ENCODE measurements at places on chromosomes 11 and 22. TPM values are rescaled to one million over a fixed set of nuclear protein-coding genes. Genes with fewer than 3 reads are reported as not detected.
A peak's percentile ranks its signal among the peaks of the same experiment; 100 is the strongest.

DNA sequence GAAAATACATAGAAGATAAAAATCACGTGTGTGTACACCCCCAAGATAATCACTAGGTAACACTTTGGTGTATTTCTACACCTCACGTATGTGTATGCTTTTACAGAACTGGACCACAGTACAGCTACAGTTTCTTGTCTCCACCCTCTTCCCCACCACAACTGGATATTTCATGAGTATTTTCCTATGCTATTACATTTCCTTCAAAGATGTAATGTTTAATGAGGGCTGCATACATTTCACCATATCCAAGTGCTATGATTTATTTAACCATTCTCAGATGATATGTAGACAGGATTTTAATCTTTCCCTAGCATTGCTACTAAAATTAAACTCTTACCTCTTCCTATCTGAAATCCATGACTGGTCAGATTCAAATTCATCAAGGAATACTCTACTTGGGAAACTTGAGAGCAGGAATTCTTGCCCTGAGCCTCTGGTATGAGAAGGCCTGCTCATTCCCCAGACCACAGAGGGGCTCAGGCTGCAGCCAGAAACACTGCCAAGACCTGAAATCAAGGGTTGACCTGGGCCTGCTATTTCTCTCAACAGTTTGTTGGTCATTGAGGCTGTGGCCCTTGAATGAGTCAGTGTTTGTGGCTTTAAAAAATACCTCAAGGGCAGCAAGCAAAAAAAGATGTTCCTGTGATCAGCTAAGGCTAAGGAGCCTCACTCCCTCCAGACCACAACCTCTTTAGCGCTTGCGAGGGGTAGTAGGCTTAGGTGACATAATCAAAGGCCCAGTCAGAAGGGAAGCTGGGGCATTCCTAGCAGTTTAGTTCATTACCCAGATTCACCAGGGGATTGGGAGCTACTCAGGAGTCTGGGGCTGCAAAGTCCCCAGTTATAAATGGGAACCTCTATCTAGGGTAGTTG, 55.5 kb downstream of the ABTB2 start:
- no peaks in the 10 kb centered on the region for H3K4me1 ChIP-seq
- DNase-seq = no peak
- H3K4me3 ChIP-seq = no peak overlapping the region
- no peaks in the 10 kb centered on the region for H3K27me3 ChIP-seq
- no peaks in the 10 kb centered on the region for H3K36me3 ChIP-seq

DNA sequence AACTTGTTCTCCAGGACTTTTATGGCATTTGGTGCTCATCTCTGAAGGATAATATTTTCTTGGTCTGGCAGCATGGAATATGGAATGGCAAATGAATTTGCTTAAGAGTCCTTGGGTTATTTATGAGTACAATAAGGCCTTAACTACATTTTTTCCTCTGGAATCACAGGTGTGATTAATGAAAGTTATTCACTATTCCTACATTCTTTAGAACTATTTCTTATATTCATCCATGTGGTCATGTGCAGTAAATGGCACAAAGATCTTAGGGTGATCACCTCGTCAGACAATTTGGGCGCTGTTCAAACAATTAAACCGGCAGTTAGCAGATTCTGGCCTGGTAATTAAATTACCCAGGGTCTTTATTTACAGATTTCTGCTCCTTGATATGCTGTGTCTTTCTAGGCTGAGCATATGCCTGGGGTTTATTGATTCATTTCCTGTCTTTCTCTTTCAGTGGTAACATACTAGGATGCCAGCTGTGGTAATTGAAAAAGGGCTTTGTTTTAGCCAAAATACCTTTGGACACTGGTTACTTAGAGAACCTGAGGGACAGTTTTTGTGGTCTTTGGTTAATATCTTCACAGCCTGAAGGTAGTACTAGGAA, 31.6 kb downstream of the SIK2 start:
- H3K27ac ChIP-seq = no peak overlapping the region
- no peak for DNase-seq
- H3K36me3 ChIP-seq = peaks cover 6% of the 10 kb centered on the region
- peaks cover 26% of the 10 kb centered on the region for H3K4me1 ChIP-seq
- H3K27me3 ChIP-seq = no peaks in the 10 kb centered on the region

DNA sequence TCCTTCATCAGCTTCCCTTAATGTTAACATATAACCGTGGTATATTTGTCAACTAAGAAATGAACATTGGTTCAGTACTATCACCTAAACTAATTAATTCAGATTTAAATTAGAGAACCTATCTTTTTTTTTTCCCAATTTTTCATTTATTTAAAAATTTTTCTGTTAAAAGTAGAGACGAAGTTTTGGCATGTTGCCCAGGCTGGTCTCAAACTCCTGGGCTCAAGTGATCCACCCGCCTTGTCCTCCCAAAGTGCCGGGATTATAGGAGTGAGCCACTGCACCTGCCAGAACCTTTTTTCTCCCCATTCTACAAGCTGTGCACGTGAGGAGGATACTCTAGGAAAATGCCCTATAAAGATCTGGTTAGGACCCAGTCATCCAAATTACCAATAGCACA, 3.6 kb downstream of the EI24 start:
- no peak overlapping the region for H3K27ac ChIP-seq
- peaks cover 26% of the 10 kb centered on the region for H3K4me1 ChIP-seq
- H3K36me3 ChIP-seq = peaks cover 36% of the 10 kb centered on the region
- DNase-seq = no peak

- H3K27ac ChIP-seq = no peak overlapping the region
- DNase-seq = no peak
- no peaks in the 10 kb centered on the region for H3K27me3 ChIP-seq
These were observed 9.4 kb upstream of the RNH1 start for GRCh38 chr11:516400-516799.

GRCh38 chr22:41642331-41643110, 21.4 kb downstream of the XRCC6 start:
- no peak overlapping the region for H3K27ac ChIP-seq
- no peaks in the 10 kb centered on the region for H3K27me3 ChIP-seq
- no peak overlapping the region for H3K4me3 ChIP-seq
- no peak for DNase-seq
- H3K4me1 ChIP-seq = peaks cover 3% of the 10 kb centered on the region

- no peak for DNase-seq
- H3K4me3 ChIP-seq = no peak overlapping the region
- H3K36me3 ChIP-seq = no peaks in the 10 kb centered on the region
- no peaks in the 10 kb centered on the region for H3K4me1 ChIP-seq
- no peak overlapping the region for H3K27ac ChIP-seq
These were observed 48.6 kb downstream of the NXPE1 start for GRCh38 chr11:114511079-114511478.

GRCh38 chr11:35277827-35278226, 138.9 kb downstream of the CD44 start:
- H3K27me3 ChIP-seq = peaks cover 2% of the 10 kb centered on the region
- no peak overlapping the region for H3K27ac ChIP-seq
- peaks cover 31% of the 10 kb centered on the region for H3K4me1 ChIP-seq
- DNase-seq = no peak
- no peaks in the 10 kb centered on the region for H3K36me3 ChIP-seq
- no peak overlapping the region for H3K4me3 ChIP-seq

DNA sequence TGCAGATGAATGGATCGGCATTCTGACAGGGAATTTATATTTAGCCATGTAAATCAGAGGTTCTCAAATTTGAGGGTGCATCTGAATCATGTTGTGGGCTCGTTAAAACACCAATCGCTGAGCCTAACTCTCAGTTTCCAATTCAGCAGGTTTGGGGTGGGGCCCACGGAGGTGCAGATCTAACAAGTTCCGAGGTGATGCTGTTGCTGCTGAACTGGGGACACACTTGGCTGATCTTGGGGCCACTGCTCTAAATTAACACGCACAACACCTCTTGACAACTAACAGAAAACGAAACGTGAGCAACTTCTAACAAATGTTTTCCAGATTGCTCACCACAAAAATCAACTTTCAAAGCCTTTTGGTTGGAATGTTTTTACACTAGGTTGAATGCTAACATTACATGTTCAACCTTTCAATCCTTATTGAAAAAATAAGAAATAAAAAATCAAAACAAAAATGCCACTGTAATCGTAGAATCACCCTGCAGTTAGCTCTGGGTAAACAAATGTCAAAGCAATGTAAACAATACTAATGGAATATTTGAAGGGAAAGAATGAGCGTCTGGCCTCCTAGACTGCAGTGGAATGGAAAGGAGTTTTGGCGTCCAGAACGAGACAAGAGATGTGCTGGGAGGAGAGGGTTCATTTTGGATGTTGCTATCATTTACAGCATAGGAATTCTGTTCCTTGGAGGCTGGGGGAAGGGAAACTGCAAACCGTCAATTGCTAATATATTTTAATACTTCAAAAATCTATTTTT, 68.3 kb upstream of the SLC6A5 start:
- no peak overlapping the region for H3K27ac ChIP-seq
- H3K4me1 ChIP-seq = no peaks in the 10 kb centered on the region
- no peaks in the 10 kb centered on the region for H3K36me3 ChIP-seq
- H3K4me3 ChIP-seq = no peak overlapping the region

- H3K36me3 ChIP-seq = no peaks in the 10 kb centered on the region
- H3K4me3 ChIP-seq = no peak overlapping the region
- no peaks in the 10 kb centered on the region for H3K27me3 ChIP-seq
- DNase-seq = no peak
- no peaks in the 10 kb centered on the region for H3K4me1 ChIP-seq
- no peak overlapping the region for H3K27ac ChIP-seq
These were observed 744.7 kb downstream of the KCNA4 start for GRCh38 chr11:29272019-29272654.

GRCh38 chr22:42091455-42091782, 847 bp upstream of the NDUFA6 start:
- H3K36me3 ChIP-seq = peaks cover 26% of the 10 kb centered on the region
- no peaks in the 10 kb centered on the region for H3K27me3 ChIP-seq
- peak overlapping the region; percentile 99 for H3K27ac ChIP-seq
- peak overlapping the region; percentile 97 for H3K4me3 ChIP-seq

DNA sequence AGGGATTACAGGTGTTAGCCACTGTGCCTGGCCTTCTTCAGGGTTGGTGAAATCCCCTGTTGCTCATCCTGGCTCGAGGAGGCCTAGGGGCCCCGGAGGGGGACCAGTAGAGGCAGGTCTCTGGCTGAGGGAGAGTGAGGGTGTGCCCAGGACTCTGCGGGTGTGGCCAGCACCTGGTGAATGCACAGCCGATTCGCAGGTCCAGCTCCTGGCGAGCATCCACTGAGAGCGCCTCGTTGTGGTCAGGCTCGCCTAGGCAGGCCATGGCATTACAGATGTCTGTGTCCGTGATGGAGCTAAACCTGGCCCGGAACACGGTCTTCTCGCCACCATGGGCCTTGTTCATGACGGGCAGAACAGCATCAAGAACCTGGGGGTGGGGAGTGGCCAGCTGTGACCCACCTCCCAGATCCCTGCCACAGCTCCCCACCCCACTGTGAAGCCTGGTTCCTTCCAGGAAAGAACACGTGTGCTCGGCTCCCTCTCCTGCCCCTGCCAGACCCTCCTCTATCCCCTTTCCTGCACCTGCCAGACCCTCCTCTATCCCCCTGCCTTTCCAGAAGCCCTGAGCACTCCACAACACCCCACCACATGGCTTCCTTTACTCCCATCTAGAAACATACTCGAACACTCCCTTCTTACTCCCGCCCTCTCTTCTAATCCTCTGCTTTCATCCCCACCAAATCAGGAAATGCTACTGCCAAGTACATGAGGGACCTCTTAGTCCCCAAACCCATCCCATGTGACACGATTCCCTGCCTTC, 12.4 kb downstream of the TOP3B start:
- no peak for DNase-seq
- no peak overlapping the region for H3K27ac ChIP-seq
- H3K36me3 ChIP-seq = peaks cover 37% of the 10 kb centered on the region

The C11orf52 gene
- not detected for total RNA-seq

The KRTAP5-2 gene
- not detected for total RNA-seq

The HTATIP2 gene
- 82.1 TPM for total RNA-seq

The MPEG1 gene
- not detected for total RNA-seq

Measured in activated CD4-positive, alpha-beta memory T cell treated with anti-CD3 and anti-CD28 coated beads for 36 hours (primary cell).